ENCODE measurements at places on chromosomes 13 and 19.

DNA sequence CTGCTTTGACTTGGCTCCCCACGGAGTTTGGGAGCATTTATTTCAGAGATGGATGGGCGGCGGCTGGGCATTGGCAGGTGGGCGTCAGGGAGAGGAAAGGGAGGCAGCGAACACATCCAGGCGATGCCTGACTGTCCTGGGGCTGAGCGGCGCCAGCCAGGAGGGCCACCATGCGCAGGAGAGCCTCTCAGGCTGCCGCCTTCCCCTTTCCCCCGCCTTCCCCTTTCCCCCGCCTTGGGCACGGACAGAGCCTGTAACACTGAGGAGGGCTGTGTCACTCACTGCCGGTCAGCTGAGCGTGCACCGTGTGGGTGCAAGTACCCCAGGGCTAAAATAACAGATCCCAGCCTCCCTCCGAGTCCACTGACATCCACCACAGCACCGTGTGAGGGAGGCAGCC is 11.4 kb downstream of the MCF2L start:
- DNase-seq = no peak

- DNase-seq = no peak
Observed at GRCh38 chr13:89899302-89900103, 1448.0 kb upstream of the MIR17HG start.

GRCh38 chr13:87810920-87811344 is 139.8 kb downstream of the SLITRK5 start:
- DNase-seq = no peak

DNA sequence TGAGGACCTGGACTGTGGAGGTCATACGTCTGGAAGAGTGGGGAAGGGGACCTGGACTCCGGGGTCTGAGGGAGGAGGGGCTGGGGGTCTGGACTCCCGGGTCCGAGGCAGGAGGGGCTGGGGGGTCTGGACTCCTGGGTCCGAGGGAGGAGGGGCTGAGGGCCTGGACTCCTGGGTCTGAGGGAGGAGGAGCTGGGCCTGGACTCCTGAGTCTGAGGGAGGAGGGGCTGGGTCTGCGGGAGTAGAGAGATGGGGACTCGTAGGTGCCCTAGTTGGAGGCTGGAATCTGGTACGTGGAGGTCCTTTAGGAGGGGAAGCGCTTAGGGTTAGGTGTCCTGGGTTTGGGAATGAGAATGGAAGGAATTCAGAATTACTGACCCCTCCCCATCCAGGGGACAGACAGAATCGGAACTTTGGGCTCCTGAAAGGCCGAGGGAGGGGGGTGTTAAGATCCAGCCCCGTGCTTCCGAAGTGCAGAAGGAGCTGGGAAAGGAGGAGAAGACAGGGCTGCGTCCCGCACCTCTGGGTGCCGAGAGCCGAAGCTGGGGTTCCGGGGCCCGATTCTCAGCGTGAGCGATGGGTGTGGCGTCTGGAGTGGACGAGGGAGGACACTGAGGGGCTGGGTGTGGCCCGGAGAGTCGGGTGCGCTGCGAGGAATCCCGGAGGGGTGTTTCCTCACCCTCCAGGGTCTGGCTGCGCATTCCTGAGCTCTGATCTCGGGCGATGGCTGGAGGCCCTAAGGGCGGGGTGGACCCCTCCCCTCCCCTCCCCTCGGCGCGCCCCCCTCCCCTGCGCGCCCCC is 608 bp downstream of the MYADM start:
- no peak for DNase-seq

- DNase-seq = no peak
Observed at GRCh38 chr19:375395-376110, 31.0 kb upstream of the MIER2 start.

- no peak for DNase-seq
Observed at GRCh38 chr13:72886272-72887067, 104.5 kb downstream of the PIBF1 start.

- no peak for DNase-seq
Observed at GRCh38 chr19:35558400-35559280, 4.8 kb downstream of the ATP4A start.

GRCh38 chr13:31909864-31910551 is 121.6 kb upstream of the FRY start:
- DNase-seq = peak; percentile 29

- no peak for DNase-seq
Observed at GRCh38 chr13:112619730-112620631, 32.0 kb upstream of the TUBGCP3 start.

DNA sequence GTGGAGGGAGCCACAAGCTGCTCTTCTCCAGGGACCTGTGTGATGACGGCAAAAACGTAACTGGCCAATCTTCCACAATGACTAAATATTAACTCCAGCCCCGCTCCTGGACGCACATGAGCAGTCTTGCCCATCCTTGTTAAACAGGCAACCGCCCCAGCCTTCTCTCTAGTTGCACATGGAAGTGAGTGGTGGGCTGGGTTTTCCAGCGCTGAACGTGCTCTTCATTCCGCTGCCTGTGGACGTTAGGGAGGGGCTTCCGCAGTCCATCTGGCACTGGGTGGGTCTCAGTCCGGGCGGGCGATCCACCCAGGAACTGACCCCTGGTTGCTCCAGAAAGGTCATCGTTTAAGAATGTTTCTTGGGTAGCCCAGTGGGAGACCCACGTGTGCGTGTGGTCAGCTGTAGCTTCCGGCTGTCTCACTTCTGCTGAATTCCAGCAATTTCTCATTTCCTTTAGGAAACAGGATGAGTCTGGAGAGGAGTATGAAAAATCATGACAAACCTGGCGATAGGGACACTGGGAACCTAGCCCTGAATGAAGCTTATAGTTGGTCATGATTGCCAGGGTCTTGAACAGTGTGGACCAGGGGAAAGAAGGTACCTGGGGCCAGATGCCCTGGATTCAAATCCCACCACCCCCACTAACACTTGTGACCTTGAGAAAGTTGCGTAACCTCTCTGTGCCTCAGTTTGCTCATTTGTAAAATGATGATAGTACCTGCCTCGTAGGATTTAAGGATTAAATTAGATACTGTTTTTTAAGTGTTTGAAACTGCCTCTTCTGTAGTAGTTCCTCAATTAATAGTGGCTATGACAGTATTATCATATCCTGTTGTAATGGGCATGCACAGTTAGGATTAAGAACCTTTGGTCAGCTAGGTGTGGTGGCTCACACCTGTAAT is 92.6 kb downstream of the SIPA1L3 start:
- DNase-seq = no peak

Measured in activated CD8-positive, alpha-beta memory T cell treated with anti-CD3 and anti-CD28 coated beads for 1 hour (primary cell).